Muscle of arm (tissue), 14 donors: ENCODE measurements at places on chromosomes 2 and 18. TPM values are rescaled to one million over a fixed set of nuclear protein-coding genes. Genes with fewer than 3 reads are reported as not detected.

- DNase-seq: no peak
Observed at GRCh38 chr2:220433131-220433530, 805.7 kb downstream of the SLC4A3 start.

DNA sequence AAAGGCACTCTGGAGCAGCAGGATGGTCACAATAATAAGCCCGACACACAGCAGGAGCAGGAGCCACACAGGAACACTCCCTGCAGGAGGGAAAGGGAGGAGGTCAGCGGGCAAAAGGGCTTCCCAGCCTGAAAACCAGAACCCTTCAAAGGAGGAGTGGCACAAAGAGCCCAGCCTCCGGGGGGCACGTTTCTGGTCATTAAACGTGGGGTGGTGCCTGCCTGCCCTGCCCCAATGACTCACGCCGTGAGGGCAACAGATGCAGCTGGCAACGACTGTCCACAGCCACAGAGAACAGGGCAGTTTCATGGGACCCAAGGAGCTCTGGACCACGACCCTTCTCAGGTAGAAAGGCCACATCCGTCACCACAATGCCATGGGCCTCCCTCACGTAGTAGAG is 3.0 kb downstream of the PREB start:
- DNase-seq: no peak

GRCh38 chr2:186546846-186547245 is 43.0 kb upstream of the ITGAV start:
- no peak for DNase-seq

GRCh38 chr2:213149949-213150314 is 1.5 kb downstream of the IKZF2 start:
- no peak for DNase-seq

- DNase-seq: no peak
Observed at GRCh38 chr2:102271844-102272243, 39.5 kb upstream of the IL1RL1 start.

DNA sequence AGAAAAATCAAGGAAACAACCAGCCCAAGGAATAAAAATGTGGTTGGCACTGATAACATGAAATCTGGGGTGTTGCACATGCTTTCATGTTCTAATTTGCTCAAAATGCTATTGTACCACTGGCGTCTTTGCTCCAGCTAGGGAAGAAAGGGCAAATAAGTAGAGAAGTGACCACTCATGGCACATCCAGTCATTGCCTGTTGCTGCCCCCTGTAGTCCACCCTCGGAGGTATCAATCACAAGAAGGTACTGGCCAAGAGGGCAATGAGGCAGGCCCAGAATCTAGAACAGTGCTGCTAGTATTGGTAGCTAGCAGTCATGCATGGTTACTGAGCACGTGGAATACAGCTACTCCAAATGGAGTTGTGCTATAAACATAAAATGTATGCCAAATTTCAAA is 213.4 kb downstream of the CDCA7 start:
- no peak for DNase-seq

GRCh38 chr2:42513252-42513918 is 19.6 kb upstream of the KCNG3 start:
- no peak for DNase-seq

DNA sequence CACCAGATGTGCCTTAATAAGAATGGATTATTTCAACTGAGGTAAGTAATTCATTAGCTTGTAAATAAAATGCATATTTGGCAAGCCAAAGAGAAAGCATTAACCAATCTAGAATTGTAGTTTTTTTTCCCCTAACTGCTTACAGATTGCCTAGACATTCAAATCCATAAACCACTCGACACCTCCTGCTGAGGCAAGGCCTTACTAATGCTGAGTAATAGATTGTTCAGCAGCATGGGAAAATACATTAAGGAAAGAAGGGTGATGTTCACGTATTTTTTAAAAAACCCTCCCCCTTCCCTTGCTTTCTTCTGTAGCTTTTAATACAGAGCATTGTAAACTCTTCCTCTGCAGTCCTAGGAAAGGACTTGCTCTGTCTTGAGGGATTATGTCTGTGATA is 17.0 kb upstream of the LINC00305 start:
- no peak for DNase-seq

DNA sequence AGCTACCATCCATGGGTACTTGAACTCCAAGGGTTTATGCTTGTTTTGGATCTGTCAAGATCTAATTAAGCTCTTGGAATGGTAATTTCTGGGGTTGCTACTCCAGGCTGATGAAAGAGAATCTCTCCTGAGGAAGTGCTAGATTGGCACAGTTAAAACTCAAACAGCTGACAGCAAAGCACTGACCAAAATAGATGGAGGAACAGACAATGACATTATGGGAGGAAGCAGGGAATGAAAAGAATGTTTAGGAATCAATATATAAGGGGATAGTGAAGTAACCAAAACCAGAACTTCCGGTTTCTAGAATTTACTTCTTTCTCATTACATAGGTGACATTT is 6.3 kb downstream of the THUMPD2 start:
- DNase-seq: no peak

DNA sequence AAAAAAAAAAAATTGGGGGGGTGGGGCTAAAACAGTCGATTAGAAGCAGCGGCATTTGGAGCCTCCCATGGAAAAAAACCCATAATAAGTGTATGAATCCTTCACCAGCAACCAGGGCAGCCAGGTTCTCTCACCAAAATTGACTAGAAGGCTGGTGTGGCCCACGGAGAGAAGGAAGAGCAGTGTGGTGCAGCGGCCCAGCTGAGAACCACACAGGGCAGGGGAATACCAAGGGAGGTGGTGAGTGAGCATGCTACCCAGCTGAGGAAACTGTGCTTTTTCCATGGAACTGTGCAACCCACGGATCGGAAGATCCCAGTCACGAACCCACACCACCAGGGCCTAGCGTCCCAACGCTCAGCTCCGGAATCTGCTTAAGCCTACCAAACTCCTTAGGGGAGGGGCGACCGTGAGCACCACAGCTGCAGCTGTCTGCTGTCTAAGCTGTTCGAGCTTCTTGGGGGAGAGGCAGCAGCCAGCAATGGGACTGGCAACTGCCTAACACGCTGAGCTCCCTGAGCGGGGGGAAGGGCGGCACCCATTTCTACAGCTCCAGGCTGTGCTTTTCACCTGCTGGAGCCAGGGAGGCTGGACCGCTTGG is 1037.2 kb upstream of the ACVR2A start:
- DNase-seq: no peak

GRCh38 chr2:75022516-75022915 is 64.1 kb downstream of the POLE4 start:
- no peak for DNase-seq

DNA sequence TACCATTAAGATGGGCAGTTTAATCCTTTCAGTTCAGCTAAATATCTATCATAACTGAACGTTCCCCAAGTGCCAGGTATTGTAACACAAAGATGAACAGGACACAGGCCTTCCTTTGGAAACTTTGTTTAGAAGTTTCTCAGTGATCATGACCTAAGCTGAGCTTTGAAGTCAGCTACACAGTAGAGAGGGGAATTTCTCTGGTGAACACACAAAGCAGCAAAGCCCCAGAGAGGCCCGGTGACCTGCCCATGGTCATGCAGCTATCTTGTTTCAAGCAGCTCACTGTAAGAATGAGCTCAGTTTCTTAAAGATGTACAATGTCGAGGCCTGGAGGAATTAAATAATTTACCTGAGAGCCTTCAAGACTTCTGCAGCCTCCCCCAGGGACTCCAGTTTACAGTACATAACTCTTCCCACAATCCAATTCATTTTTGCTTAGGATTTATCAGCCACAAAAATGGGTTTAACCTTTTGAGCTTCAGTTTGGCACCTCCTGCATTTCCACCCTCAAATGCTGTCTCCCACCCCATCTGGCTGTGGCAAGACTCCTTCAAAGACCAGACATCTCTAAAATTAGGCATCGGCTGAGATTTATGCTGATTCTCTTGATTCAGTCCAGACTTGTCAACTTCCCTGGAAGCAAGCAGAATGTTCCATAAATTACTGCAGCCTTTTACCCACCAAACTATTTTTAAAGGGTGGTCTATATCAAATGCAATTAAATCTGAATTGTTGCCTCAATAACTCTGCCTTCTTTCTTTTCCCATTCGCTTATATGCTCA is 325.6 kb downstream of the TXNL1 start:
- no peak for DNase-seq

- DNase-seq: no peak
Observed at GRCh38 chr2:37268111-37268510, 36.7 kb downstream of the NDUFAF7 start.

DNA sequence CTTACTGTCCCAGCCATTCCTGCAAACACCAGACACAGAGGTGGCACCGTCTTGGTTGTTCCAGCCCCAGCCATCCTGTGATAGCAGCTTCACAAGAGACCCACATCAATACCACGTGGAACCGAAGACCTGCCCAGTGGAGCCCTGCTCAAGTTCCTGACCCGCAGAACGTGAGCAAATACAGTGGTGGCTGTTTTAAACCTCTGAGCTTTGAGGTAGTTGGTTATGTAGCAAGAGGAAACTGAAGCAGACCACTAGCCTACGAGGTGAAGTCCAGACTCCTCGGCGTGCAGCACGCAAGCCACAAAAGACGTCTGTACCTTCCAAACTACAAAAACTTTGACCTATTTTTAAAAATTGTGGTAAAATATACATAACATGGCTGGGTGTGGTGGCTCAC is 96.1 kb upstream of the ODC1 start:
- DNase-seq: no peak

- DNase-seq: no peak
Observed at GRCh38 chr2:128160616-128161275, 69.7 kb downstream of the UGGT1 start.

- no peak for DNase-seq
Observed at GRCh38 chr18:61606068-61606660, 272.9 kb downstream of the CDH20 start.

GRCh38 chr2:235102896-235103295 is 151.1 kb downstream of the SH3BP4 start:
- peak; percentile 58 for DNase-seq

GRCh38 chr2:3626118-3626811 is 31.4 kb downstream of the COLEC11 start:
- no peak for DNase-seq

DNA sequence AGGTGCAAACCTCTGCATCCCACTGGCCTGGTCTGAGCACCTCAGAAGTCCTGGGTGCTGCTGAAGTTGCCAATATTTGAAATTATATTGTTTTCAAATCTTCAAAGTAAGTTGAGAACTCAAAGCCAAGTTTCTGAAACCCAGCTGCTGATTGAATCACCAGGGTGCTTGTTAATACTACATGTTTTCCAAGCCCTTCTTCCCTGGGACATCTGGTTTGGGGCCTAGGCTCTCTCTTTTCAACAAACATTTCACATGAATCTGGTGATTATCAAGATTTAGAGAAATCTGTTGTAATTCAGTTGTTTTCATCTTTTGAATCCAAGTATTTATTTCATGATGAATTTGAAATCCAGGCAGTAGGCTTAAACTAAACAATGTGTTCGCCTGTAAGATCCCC is 24.4 kb downstream of the MLPH start:
- peak; percentile 34 for DNase-seq

DNA sequence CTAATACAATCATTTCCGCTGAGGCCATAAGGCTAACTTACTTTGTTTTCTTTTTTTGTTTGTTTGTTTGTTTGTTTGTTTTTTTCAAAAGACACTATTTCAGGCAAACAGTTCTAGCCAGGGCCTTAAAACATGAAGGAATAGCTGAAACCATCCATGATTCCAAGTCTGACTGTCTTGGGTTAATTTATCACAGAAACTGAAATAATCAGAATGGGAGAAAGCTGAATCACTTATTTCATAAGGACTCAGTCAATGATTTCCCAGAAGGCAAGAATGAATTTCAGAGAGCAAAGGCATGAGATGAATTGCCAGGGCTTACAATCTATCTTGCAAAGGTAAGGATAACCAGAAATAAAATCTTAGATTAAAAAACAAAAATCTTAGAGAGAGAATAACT is 1315.1 kb downstream of the SUCLG1 start:
- no peak for DNase-seq

DNA sequence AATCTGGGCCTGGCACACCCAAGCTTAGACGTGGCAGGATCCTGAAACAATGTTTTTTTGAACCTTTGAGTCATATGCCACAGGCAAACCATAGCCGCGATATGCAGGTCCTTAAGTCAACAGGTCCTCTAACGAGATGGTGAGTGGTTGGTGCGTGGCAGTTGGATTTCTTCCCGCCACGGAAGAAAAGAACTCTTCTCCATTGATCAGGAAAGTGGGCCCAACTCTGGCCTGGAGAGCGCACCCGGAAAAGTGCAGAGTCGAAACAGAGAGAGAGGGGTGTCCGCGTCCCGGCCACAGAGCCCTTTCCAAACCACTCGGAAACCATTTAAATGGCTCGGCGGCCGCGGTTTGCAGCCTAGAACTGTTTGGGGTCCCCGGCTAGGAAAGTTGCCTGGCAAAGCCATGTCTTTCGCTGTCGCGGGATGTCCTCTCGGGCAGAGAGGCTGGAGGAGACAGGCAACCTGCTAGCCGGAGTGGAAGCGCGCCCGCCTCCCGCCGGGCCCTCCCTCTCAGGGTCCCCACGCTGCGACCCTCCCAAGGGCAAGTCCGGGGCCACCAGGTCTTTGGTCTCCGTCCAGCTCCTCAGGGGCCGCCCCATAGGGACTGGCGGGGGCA is 777 bp downstream of the GALNT3 start:
- DNase-seq: no peak

DNA sequence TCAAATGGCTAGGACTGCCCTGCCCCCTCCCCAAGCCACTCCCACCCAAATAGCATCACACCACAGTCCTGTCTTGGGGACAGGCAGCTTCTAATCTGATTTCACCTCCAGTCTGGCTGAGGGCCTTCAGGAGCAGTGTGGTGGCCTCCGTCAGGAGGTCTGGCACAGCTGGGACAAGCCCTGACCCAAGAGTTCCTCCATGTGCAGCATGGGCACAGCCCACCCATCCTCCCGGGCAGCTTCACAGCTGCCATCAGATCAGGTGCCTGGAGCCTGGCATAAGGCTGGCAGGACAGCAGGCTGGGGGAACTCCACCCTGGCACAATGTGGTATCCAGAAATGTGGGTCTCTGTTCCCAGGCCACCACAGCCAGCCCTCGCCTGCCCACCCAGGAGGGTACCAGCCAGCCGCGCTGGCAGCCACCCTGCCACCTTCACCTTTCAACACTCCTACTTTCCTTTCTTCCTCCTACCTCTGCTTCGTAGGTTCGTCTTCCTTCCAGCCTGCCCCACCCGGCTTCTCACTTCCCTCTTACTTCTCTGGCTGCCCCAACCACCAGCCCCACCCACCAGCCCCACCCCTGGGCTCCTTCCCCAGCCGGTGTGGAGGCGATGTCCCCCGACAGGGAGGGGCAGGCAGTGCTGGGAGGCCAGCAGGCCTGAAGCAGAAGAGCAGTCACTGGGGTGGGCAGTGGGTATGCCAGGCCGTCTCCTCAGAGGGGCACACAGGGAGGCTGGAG is at the start of gene CAPG:
Gene CAPG (minus strand): TSS at position 522 of the 739 bp plus-strand sequence. CDS start 8,221 bp downstream, outside the sequence.
- no peak for DNase-seq

- peak; percentile 73 for DNase-seq
Observed at GRCh38 chr2:70789304-70790135, 923 bp downstream of the FIGLA start.

Gene TUBA3E
- not detected for polyA plus RNA-seq

Gene ST3GAL5
- polyA plus RNA-seq: 29.1 TPM

Gene MC2R
- polyA plus RNA-seq: 0.65 TPM

Gene ARPC2
- 224 TPM for polyA plus RNA-seq

Gene ADCYAP1
- polyA plus RNA-seq: 0.52 TPM

Gene CIB4
- not detected for polyA plus RNA-seq

Gene EFEMP1
- 34.3 TPM for polyA plus RNA-seq

Gene ALK
- 0.03 TPM for polyA plus RNA-seq

Gene SEMA4C
- 27.5 TPM for polyA plus RNA-seq
